Central memory CD8-positive, alpha-beta T cell (primary cell): ENCODE measurements at places on chromosomes 6 and 20.

DNA sequence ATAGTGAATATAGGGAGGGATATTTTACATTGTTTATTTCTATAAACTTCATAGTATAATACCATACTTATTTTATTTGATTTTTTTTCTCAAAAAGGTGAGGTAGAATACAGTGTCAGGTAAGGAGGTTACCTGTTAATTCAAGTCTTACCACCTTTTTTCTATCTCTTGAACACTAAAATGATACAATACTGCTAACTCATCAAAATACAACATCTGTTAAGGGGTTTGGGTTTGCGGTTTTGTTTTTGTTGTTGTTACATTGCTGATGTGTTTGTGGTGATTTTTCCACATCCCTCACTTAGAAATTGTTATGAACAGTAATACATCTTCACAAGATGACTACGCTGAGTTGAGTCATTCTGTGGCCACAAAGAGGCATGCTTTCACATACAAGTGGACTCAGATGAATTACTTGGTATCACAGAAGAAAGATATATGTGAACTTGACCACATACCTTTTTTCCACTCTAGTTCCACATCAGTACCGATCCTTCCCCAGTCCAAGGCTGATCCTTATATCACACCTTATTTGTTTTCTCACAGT is 139.4 kb upstream of the ID4 start:
- no peak for DNase-seq

GRCh38 chr6:54028170-54028569 is 83.1 kb upstream of the MLIP start:
- DNase-seq: no peak

DNA sequence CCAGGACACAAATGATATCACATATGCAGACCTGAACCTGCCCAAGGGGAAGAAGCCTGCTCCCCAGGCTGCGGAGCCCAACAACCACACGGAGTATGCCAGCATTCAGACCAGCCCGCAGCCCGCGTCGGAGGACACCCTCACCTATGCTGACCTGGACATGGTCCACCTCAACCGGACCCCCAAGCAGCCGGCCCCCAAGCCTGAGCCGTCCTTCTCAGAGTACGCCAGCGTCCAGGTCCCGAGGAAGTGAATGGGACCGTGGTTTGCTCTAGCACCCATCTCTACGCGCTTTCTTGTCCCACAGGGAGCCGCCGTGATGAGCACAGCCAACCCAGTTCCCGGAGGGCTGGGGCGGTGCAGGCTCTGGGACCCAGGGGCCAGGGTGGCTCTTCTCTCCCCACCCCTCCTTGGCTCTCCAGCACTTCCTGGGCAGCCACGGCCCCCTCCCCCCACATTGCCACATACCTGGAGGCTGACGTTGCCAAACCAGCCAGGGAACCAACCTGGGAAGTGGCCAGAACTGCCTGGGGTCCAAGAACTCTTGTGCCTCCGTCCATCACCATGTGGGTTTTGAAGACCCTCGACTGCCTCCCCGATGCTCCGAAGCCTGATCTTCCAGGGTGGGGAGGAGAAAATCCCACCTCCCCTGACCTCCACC is 42.2 kb downstream of the SIRPA start:
- no peak for DNase-seq

GRCh38 chr6:36455486-36456027 is 12.8 kb downstream of the KCTD20 start:
- no peak for DNase-seq

- DNase-seq: no peak
Observed at GRCh38 chr20:20089018-20089417, 36.7 kb downstream of the CFAP61 start.

DNA sequence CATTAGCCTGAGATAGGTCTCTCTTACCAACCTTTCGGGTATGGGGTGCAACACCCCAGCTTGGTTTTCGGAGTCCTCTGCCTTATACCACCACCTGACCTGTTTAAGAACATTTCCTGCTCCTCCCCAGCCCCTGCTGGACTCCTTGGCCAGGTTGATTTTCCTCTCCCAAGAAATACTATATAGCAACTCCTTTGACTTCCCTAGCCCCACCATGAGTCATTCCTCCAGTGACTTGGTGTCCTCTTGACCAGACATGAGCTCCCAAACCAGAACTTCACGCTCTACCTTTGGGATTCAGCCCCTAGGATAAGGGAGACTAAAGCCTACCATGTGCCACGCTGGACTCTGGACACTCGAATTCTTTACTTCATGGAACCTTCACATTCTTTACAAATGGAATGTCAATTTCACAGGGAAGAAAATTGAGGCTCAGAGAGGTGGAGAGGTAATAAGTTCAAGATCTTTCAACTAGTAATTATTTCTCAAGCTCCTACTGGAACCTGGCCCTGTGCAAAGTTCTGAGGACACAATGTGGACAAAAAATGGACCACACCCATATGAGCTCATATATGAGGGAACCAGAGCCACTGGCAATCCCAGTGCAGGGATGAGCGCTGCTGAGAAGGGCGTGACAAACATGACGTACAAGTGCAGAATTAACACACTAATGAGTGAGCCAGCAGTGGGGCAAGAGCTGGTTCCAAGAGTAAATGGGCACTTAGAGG is 48.2 kb downstream of the SIRPA start:
- DNase-seq: no peak
